ENCODE measurements at places on chromosomes 12 and 14. TPM values are rescaled to one million over a fixed set of nuclear protein-coding genes. Genes with fewer than 3 reads are reported as not detected.

DNA sequence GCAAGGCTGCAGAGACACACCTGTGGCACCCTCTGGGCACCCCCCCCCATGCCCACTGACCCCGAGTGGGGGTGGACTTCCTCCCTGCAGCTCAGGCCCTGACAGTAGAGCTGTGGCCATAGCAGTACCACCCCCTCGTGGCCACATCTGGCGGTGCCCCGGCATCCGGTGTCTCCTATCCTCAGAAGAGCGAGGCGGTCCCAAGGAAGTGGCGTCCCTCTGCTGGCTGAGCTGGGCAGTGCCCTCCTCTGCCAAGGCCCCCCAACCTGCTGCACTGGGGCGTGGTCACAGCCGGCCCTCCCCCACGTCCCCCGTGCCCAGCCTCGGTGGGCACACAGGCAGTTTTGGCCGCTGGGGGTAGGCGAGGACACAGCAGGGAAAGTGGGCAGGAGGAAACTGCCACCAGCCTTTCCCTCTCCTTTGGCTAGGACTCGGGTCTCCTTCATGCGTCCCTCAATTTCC is 6.0 kb upstream of the SLC6A12 start:
- DNase-seq: peak; percentile 76

GRCh38 chr14:75570797-75571196 is 7.6 kb upstream of the FLVCR2 start:
- DNase-seq: no peak

GRCh38 chr14:79443602-79444001 is 767.7 kb downstream of the DIO2 start:
- no peak for DNase-seq

DNA sequence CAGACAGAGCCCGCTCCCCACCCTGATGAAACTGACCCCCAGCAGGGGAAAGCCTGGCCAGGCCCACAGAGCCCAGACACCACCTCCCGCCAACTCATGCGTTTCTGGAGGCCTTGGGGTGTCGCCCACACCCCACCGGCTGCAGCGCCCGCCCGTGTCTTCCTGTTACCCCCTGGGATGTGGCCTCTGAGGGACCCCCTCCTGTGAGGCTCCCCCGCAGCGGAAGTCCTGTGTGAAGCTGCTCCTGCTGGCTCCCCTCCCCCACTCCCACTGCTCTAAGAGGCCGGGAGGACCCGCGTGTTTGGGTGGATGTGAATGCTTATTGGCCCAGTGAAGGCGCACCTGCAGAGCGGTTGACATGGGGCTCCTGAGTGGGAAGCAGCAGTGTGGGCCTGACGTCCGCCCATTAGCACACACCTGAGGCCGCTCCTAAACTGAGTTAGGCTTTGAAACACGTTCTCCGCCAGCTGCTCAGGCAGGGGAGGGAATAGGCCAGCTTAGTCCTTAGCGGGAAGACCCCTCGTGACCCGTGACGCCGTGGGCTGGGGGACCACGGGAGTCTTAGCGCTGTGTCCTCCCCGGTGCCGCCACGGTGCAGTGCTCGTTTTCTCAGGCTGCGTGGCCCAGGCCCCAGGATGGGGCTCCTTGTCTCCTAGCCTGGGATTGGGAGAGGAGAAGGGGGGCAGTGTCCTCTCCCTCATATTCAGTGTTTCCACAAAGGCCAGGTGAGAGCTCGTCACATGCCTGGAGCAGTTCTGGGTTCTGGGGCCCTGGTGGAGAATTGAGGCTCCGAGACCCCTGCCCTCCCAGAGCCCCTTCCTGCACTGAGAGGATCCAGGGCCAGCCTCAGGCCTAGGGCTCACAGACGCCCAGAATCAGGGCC is 323.4 kb upstream of the SFSWAP start:
- DNase-seq: no peak

The CYP46A1 gene
- 0.10 TPM for total RNA-seq

The NID2 gene
- total RNA-seq: 0.49 TPM

The ACOT4 gene
- total RNA-seq: not detected

The AQP5 gene
- total RNA-seq: not detected

The P2RX7 gene
- total RNA-seq: 1.3 TPM

Data from SJCRH30 (cell line).